ENCODE measurements at places on chromosomes 16 and 17. TPM values are rescaled to one million over a fixed set of nuclear protein-coding genes. Genes with fewer than 3 reads are reported as not detected.

Gene CCL13
- not detected for total RNA-seq

Gene GPR142
- 0.47 TPM for total RNA-seq

Gene CCL17
- not detected for total RNA-seq

Gene DYNLRB2
- total RNA-seq: 0.59 TPM

Gene USP36
- 54.9 TPM for total RNA-seq

Gene TP53TG3C
- total RNA-seq: not detected

Gene HOXB4
- not detected for total RNA-seq

DNA sequence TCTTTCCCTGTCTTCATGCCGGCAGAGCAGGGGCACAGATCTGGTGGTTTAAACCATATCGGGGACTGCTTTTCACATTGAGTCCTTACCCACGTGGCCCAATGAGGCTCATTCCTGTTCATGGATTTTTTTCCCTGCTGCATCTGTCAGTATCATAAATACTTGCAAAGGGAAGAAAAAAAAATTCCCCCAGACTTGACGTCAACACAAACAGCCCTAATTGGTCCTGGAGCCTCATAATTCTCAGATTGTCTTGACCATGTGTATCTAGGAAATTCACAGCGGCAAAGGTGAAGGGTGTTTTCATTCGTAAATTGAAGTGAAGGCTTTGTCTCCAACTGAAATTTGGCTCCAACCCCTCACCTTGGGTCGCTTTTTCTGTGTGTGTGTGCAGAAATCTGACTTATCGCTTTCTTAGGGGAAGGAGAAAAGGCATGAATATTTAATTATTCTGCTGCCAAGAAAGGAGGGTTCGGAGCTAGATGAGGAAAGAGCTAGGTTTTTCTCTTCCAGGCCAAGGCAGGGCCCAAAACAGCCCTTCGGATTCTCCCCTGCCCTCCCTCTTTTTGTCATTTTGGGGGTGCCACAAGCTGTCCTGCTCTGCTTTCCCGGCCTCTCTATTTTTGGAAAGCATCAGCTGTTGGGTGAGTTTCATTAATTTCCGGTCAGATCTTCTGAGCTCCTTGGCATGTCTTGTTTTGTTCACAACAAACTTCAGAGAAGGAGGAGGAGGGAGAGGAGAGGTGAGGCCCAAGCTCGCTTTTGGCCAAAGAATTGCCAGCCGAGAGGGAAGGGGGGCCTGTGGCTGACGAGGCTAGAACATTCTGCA, 17.8 kb upstream of the CIBAR2 start:
- no peaks in the 10 kb centered on the region for H3K4me1 ChIP-seq
- no peaks in the 10 kb centered on the region for H3K27me3 ChIP-seq
- H3K36me3 ChIP-seq: no peaks in the 10 kb centered on the region
- H3K27ac ChIP-seq: no peak overlapping the region
- DNase-seq: no peak
- H3K4me3 ChIP-seq: no peak overlapping the region

DNA sequence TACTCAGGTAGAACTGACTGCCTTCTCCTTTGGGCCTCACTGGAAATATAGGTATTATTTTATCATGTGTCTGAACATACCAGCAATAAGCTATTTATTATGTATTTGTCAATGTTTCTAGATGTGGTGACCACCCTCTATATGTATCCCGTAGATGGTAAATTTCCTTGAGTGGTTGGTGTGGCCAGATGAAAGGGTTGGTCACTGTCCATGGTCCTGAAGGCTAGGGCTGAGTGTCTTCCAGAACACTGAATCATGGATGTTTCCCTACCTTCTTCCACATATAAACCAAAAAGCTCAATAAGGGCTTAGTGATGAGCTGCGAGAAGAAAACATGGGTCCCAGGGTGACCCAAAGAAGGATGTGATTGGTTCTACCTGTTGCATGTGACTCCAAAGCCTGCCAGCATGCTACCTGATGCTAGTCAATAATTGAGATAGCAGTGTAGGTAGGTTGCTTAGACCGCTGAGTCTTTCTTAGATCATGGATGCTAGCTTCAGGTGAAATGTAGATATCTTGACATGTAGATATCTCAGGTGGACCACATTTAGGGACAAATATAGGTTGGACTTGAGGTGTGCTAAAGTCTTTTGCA, 150.3 kb downstream of the ASIC2 start:
- no peak overlapping the region for H3K27ac ChIP-seq
- peak; percentile 90 for DNase-seq
- no peak overlapping the region for H3K4me3 ChIP-seq
- H3K4me1 ChIP-seq: no peaks in the 10 kb centered on the region
- no peaks in the 10 kb centered on the region for H3K36me3 ChIP-seq
